ENCODE measurements at places on chromosomes 1 and 21.

- DNase-seq = peak; percentile 73
These were observed 44.5 kb upstream of the PRRX1 start for GRCh38 chr1:170619241-170620028.

GRCh38 chr1:111571987-111572386, 47.6 kb upstream of the RAP1A start:
- peak; percentile 73 for DNase-seq

- DNase-seq = no peak
These were observed 124.8 kb upstream of the AJAP1 start for GRCh38 chr1:4529446-4530165.

DNA sequence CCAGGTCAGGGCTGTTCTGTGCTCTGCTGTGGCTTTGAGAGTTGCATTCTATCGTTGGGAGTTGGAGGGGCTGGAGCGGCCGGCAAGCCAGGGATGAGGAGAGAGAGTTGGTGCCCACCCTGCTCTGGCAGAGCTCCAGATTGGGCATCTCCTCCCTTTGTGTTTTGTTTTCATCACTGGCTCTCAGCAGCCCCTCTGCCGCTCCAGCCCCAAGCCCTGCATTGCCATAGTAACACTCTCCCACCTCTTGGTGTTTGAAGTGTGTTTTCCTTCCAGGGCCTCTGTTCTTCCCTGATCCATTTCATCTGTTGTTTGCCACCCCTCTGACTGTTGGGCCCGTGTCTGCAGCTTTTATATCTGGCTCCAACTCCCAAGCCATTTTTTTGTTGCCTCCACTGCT, 152.7 kb downstream of the URB2 start:
- DNase-seq = no peak

DNA sequence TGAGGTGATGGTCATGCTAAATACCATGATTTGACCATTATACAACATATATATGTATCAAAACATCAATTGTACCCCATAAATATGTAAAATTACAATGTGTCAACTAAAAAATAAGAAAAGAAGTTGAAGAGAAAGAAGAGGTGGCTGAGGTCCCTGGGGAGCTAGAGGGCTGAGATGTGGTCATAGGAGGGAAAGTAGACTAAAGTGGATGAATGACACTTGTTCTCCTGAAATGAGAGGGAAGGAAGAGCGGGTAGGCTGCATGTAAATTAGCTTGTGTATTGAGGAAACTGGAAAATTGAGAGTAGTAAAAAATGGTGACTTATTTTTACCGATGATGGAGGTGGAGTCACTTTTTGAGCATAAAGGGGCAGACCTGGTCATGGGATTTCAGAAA, 117.0 kb downstream of the ST6GALNAC3 start:
- no peak for DNase-seq

- DNase-seq = no peak
These were observed 303.0 kb upstream of the PLD5 start for GRCh38 chr1:242827538-242827937.

DNA sequence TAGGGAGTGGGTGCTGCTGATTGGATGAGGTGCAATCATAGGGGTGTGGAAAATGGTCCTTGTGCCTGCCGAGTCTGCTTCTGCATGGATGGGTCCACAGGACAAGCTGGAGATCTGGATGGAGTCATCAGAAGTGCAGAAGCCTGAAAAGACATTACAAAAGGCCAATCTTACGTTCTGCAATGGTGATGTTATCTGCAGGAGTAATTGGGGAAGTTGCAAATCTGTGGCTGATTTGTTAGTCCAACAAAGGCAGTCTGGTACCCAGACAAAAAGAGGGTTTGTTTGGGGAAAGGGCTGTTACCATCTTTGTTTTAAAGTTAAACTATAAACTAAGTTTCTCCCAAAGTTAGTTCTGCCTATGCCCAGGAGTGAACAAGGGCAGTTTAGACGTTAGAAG, 166.5 kb downstream of the PGBD5 start:
- no peak for DNase-seq

DNA sequence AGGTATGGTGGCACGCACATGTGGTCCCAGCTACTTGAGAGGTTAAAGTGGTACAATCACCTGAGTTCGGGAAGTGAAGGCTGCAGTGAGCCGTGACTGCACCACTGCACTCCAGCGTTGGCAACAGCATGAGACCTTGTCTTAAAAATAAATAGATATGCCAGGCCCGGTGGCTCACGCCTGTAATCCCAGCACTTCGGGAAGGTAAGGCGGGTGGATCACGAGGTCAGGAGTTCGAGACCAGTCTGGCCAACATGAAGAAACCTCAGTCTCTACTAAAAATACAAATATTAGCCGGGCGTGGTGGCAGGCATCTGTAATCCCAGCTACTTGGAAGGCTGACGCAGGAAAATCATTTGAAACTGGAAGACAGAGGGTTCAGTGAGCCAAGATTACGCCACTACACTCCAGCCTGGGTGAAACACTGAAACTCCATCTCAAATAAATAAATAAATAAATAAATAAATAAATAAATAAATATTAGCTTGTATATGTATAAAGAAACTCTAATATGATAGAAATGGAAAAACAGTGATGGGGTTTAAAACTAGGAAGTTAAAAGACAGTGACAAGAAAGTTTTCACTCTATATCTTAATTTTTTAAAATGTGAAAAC, 18.8 kb downstream of the GATAD2B start:
- DNase-seq = no peak

- peak; percentile 56 for DNase-seq
These were observed 7.6 kb upstream of the ATF3 start for GRCh38 chr1:212600980-212601379.

DNA sequence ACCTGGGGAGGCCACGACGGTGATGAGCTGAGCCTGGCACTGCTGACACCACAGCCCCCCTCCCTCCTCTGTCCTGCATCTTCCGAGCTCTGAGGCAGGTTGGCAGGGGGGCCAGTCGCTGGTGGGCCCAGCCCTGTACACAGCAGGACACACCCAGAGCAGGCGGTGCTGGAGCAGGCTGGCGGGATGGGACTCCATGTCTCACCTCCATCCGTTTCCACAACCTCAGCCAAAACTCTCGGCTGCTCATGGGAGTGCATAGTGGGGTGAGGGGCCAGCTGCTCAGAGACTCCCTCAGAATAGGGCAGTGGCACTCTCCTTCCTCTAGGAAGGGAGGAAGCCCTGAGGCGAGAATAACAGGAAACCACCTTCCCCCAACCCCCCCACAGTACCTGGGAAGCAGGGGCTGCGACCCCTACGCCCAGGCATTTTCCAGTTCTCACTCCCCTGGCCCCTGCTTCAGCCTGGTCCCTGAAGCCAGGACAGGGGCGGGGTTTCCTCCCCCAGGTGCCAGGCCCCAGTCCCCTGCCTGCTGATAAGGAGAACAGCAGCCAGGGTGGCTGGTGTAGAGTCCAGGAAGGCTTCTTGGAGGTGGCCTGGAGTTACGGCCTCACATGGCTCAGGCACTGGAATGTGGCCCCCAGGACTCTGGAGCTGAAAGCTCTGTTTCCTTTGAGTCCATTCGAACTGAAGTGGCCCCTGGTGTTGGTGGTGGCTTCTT, 3.2 kb upstream of the IBA57 start:
- DNase-seq = peak; percentile 16

DNA sequence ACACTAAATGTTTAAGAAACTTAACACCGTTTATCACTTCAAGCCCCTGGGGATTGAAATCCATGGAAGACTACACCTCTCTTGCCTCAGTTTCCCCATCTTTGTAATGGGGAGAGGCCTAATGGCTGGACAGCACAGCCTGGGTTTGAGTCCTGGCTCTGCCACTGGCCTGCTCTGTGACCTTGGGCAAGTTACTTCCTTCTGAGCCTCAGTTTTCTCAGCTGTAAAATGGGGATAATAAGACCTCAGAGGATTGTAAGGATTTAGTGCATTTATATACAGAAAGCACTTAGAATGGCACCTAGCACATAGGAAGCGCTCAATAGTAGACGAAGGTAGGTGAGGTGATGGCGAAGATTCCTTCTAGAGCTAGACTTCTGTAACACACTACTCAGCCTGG, 5.5 kb downstream of the AGTRAP start:
- no peak for DNase-seq

GRCh38 chr1:162944974-162945674, 84.1 kb upstream of the CCDC190 start:
- no peak for DNase-seq

- no peak for DNase-seq
These were observed 71.7 kb downstream of the UBR4 start for GRCh38 chr1:19138331-19138730.

GRCh38 chr1:223102797-223103533, 40.1 kb downstream of the TLR5 start:
- DNase-seq = no peak

DNA sequence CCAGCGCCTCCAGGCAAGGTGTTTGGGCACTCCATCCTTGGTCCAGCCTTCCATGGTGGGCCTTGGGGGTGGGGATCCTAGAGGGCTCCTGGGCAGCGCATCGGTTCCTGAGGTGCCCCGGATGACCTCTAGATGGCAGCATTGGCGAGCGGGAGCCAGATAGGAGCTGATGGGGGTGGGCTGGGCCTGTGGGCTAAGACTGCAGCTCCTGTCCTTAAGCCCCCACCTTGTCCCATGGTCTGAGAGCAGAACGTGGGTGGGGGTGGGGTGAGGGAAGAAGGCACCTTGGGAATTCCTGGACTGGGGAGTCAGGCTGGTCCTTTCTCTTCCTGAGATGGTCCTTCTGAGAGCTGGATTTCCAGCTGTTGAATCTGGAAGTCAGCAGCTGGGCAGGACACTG, 93.4 kb upstream of the CSF3R start:
- DNase-seq = peak; percentile 51

DNA sequence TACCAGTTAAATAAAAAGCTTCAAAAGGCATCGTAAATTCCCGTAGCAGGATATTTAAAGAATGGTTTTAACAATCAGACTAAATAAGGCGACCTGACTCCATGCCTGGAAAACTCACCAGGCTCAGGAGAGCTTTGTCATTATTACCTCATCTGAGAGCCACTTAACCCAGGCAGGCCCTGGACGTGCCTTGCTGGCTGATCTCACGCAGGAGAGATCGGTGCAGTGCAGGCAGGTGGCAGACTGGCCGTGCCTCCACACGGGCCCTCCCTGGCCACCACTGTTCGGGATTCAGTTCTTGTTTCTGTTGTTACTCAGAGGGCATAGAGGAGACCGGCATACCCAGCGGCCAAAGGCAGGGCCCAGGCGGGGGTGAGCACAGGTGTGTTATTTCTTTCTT, 6.4 kb downstream of the MT1HL1 start:
- no peak for DNase-seq
